H1 (cell line): ENCODE measurements at places on chromosomes 4 and X.

DNA sequence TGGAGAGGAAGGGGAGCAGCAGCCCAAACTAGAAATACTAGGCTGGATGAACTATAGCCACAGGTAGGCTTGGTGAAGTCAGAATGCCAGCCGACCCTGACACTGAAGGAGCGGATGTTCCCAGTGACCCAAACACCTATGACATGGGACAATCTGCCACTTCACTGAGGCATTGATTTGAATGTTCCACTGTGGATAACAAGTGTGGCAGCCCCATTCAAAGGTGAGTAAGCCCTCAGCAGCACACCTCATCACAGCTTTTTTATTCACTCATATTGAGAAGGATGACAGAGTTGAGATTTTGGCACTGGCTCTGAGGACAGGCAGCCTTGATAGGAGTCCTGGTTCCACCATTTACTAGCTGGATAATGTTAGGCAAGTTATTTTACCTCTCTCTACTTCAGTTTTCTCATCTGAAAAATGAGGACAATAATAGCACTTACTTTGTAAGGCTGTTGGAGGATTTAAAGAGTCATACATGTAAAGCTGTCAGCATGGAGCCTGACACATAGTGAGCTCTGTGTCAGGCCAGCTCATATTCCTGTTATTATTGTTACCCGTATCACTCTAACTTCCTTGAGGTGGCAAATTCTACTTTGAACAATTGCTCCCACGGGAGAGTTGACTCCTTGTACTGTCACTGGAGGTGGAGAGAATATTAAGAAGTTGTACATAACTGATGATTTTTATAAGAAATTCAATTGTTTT, 114.6 kb downstream of the RASL11B start:
- DNase-seq, result no peak

DNA sequence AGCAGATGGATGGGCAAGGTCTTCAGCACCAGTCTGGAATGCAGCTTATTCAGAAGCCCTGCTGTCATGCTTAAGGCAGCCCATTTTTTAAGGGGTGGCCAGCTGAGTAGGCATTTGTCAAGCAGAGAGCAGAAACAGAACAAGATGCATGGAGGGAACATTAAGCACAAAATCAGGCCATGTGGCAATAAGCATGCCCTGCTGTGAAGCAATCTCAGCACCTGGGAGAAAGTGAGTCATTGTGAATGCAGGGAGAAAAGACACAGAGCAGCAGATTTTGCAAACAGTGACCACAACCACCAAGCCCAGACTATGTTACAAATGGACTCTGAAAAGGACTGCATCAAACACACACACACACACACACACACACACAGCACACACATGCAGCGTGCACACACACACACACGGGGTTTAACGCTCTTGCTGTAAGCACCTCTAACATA, 94.1 kb upstream of the GALNT7 start:
- DNase-seq, result peak; percentile 87

DNA sequence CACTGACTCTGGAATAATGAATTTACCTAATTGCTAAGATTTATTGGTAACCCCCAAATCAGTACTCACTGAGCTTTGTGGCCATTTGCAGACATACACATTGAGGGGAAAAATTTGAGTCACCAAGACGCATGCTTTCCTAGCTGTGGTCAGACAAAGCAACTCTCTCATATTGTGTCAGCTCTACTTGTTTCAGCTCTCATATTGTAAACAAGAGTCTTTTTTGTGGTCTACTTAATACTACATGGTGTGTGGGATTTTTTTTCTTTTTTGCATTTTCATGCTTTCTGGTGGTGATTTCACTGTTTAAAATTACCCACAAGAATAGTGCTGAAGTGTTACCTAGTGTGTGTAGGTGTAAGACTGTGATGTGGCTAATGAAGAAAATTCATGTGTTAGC, 428.2 kb upstream of the GALNT7 start:
- no peak for DNase-seq

- no peak for DNase-seq
Measured at GRCh38 chrX:47380268-47380667, 9.9 kb downstream of the ZNF157 start.

DNA sequence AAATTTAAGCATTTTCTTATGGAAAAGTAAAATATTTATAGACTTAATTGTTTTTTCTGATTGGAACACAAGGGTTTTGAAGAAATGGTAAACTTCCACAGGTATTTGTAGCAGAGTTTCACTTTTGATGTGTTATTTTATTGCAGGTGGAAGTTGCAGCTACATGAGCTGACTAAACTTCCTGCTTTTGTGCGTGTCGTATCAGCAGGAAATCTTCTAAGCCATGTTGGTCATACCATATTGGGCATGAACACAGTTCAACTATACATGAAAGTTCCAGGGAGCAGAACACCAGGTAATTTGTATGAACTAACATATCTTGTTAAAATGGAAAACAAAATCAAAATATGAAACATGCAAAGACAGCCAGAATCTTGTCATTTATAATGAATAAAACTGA, 117.4 kb downstream of the DIPK2B start:
- no peak for DNase-seq

- DNase-seq, result no peak
Measured at GRCh38 chr4:24330172-24330571, 254.2 kb downstream of the DHX15 start.

GRCh38 chrX:130851569-130851968, 51.4 kb downstream of the ENOX2 start:
- DNase-seq, result no peak

- DNase-seq, result no peak
Measured at GRCh38 chrX:150363561-150364346, 637 bp downstream of the MAMLD1 start.

DNA sequence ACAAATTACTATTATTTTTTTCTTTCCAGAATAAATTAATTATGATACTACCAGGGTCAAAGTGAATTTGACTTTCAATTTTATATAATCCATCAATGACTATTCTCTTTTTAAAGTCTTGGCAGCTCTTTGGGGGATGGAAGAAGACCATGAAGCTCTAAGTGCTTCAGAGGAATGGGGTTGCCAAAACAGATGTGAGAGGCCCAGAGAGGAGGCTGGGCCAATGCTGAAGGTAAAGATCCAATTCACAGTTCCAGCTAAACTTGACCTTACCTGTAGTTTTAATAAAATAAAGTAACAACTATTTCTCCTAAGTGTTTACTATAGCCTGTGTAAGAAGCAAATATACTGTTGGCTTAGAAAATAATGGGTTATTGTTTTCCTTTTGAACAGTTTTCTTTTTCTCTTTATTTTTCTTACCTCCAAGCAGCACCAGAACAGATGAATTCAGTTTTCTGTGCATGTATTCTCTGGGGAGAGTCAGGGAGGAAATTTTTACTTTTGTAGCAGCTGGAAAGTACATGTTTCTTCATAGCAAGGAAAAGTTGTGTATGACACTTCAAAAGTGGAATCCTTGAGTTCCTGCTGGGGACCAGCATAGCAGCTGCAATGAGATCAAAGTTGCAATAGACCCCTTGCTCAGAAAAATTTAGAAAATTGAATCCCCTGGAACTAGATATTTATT, 104.9 kb downstream of the CEP44 start:
- no peak for DNase-seq

DNA sequence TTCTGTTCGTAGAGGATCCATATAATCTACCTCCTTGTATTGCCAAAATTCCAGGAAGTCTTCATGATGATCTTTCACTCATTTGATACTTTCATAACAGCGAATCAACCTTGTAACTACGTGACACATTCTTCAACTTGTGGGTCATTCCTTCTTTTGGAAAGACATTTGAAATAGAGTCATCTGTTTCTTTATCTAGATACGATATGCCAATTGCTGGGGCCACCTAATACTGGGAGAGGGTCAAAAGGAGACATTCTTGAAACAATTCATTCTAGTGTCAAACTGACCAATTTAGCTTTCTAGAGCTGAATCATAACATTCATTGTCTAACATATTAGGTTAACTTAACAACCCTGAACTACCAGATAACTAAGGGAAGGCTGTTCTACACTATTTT, 62.9 kb upstream of the SMAD1 start:
- DNase-seq, result no peak

- DNase-seq, result no peak
Measured at GRCh38 chr4:150578745-150579501, 3.0 kb upstream of the MAB21L2 start.

GRCh38 chr4:52612341-52612740, 46.8 kb downstream of the USP46 start:
- DNase-seq, result no peak

GRCh38 chrX:15989716-15990115, 133.6 kb upstream of the GRPR start:
- DNase-seq, result no peak

- no peak for DNase-seq
Measured at GRCh38 chrX:130301405-130301804, 32.7 kb upstream of the ZNF280C start.

- DNase-seq, result no peak
Measured at GRCh38 chr4:127772769-127773671, 9.1 kb upstream of the HSPA4L start.

DNA sequence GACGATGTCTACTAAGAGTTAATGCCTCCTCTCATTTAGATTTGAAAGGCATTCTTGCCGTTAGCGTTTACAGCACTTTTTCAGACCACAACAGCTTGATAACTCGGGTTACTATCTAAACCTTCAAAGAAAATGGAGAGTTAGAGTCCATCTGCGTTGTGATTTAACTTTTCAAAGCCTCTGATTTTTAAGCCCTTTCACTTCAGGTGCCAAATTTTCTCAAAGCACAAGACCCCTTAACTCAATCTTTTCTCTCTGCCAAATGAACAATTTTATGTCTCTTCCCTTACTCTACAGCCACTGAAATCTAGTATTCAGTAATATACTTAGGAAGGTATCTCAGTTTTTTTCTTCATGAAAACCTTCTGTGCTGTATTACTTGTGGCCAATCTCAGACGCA, 310.5 kb downstream of the TENM3 start:
- DNase-seq, result no peak

DNA sequence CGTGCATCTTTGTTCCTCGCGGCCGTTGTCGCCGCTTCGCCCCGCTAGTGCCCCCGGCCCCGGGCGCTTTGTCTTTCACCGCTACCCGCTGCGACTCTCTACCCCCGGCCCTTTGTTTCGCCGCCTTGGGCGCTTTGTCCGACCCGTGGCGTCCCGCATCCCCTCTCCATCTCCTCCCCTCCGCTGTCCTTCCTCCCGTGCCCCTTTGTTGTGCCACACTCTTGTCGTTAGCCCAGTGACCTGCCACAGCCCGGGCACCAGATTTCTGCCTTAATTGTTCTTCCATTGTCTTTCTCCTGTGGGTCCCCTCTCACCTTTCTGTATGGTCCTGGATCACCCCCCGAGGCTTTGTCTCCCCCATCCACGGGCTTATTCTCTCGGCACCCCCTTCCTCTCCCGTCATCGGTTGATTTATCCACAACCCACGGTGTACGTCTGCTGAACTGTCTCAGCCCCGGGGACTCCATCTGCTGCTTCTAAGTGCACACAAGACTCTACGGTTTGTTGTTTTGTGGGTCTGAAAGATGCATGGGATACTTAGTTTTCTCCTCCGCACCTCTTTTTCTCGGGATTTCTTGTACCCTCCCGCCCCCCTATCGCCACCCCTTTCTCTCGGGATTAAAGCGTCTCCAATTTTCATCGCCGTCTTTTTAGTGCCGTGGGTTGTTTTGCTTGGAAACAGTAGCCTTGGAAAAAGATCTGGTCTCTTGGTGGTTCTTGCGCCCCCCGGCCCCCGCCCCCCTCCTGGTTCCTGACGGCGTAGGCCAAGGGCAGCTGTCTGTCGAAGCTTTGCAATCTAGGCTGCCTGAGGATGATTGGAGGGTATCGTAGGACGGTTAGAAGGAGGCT, 783 bp downstream of the RBPJ start:
- peak; percentile 66 for DNase-seq

DNA sequence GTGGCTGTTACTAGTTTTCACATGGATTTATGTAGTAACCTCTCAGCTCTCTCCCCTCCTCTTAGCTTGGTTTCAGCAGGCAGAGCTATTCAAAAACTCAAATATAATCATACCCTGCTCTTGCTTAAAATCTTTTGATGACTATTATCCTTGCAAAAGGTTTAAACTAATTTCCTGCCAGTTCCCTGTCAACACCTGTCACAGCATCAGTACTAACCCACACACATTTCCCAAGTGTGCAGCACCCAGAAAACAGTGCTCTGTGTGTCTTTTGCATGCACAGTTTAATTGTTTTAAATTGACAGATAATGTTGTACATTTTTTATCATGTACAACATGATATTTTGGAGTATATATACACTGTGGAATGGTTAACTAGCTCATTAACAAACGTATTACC, 202.0 kb downstream of the PAPSS1 start:
- DNase-seq, result no peak

GRCh38 chr4:126269106-126269505, 954.4 kb downstream of the FAT4 start:
- DNase-seq, result no peak

- no peak for DNase-seq
Measured at GRCh38 chrX:1274786-1275185, 6.2 kb downstream of the CSF2RA start.

DNA sequence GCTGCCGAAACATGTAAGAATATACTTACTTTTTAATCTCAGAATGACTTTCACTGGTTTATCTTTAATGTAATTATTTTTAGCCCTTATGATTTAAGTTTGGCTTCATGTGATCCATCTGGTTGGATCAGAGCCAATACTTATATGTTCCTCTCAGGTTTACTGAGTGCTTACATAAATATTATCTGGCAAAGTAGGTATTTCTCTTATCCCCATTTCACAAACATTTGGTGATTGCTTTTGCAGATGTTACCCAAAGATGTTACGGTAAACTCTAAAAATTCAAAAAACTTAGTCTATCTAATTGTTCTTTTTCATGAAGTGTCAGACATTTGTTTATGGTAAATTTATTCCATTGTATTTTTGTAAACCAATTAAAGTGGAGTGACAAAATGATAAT, 115.0 kb upstream of the TLL1 start:
- DNase-seq, result no peak

- no peak for DNase-seq
Measured at GRCh38 chrX:112866175-112866574, 25.5 kb upstream of the AMOT start.

- DNase-seq, result no peak
Measured at GRCh38 chr4:77819404-77819842, 255 bp upstream of the CNOT6L start.

DNA sequence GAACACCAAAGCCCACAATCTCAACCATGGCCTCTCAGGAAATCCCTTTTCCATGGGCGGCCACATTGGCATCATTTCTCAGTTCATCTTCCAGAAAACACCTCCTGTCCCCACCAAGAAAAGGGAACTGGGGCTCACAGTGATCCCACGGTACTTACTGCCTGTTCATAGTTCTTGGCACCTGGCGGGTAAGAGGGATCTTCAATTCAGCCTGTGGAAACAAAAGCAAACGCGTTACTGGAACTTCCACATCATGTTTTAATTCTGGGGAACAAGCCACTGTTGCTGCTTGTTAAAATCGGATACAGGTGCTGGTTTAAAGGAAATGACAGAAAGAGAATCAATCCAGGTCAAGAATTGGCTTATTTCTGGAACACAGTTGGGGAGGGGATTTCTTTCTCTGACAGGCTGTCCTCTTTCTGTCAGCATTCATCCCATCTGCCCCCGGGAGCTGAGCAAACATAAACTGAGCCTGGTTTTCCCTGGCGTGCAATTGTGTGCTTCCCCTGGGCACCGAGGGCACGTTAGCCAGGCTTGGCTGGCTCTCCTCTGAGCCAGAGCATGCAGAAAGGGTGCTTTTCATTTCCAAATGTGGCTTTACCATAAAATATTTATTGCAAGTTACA, 16.8 kb downstream of the CLNK start:
- no peak for DNase-seq

- DNase-seq, result no peak
Measured at GRCh38 chr4:83516042-83516772, 19.7 kb upstream of the GPAT3 start.
